Glomerular endothelial cell (primary cell): ENCODE measurements at places on chromosomes 7 and 10.
A peak's percentile ranks its signal among the peaks of the same experiment; 100 is the strongest.

- DNase-seq, result no peak
Observed at GRCh38 chr7:90173127-90173844, 19.0 kb downstream of the STEAP1 start.

GRCh38 chr7:132125096-132125495 is 451.2 kb downstream of the PLXNA4 start:
- DNase-seq, result no peak

DNA sequence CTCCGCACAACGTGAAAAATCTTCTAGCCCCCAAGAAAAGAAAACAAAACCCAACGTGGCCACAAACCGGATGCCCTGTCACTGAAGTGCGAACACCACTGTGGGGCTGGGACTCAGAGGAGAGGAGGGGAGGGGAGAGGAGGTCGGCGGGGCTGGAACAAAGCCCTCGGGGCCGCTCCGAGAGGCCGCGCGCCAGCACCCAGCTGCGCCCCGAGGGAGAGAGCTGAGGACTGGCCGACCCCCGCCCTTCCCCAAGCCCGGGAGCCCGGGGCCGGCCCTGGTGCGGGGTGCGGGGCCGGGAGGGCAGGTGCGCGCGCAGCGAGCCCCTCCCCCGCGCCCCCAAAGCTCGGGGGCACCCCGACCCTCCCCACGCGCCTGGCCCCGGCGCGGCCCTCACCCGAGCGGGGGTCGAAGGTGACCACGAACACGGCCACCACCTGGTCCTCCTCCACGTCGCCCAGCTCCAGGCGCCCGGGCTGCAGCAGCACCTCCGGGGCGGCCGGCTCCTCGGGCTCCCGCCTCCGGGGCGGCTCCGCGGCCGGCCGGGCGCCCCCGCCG is 398 bp downstream of the DENND11 start:
- no peak for DNase-seq

DNA sequence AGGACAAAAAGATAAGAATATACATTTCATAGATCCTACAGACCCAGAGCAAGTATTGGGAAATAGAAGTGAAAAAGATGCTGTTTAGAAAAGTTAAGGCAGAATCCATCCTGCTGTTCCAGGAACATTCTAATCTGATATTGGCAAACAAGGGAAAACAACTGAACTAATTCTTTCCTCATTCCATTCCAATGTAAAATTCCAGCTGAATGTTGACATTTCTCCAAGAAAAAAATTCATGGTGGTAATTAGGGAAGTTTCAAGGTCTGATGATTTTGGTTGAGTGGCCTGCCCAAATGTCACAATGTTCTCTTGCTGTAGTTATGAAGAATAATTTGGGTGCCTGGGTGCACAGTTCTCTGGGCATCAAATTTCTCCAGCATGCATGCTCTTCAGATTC is 15.2 kb downstream of the PIP start:
- no peak for DNase-seq

- DNase-seq, result no peak
Observed at GRCh38 chr7:148581624-148582023, 8.9 kb upstream of the C7orf33 start.

DNA sequence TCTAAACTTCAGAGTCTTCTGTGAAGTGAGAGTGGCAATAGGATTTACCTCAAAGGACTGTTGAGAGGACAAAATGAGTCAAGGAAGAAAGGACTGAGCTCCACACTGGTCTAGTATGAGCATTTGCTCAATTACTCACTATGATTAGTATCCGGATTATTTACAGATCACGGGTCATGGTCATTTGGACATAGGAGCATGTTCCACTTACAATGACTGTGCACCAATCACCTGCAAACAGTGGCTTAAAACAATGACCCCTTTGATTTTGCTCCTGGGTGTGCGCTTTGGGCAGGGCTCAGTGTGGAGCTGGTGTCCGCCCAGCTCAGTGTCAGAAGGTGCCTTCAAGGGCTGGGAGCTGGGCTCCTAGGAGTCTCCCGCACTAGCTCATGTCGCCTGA is 225.4 kb downstream of the TCERG1L start:
- DNase-seq, result no peak

- no peak for DNase-seq
Observed at GRCh38 chr7:71208881-71209280, 76.9 kb downstream of the GALNT17 start.

DNA sequence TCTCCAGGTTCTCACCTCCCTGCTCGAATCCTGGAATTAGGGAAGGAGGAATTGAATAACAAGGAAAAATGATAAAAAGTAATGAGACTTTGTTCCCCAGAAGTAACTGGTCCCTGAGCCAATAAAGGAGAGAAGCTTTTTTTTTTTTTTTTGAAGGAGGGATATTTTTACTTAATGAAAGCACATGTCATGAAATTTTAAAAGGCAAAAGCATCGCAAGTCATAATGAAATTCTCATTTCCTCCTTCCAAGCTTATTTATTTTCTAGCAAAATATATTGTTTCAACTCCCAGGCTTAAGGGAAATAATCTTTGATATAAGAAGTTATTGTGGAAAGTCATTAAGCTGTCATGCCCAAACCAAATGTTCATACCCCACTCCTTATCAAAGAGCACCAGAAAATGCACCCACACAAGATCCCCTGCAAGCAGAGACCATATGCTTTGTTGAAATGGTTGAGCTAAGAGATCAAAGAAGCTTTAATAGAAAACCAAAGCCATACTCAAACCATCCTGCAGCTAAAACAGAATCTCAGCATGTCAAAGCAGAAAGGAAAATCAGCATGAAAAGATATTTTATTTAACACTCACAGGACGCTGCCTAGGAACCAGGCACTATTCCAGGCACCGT is 16.7 kb upstream of the ABCC2 start:
- no peak for DNase-seq

DNA sequence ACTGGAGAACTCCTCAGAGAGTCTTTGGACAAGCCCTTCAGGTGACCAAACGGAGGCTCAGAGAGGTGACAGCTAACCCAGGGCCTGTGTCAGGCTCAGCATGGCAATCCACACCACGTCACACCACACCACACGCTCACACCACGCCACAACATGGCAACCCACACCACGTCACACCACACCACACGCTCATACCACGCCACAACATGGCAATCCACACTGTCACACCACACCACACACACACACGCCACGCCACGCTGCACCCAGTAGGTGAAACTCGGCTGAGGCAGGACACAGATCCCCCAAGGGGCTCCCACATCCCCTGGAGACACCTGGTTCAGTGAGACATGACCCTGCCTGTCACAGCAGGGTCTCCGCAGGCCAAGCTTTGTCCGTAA is 107.3 kb downstream of the PDGFA start:
- DNase-seq, result no peak

GRCh38 chr10:85597006-85597405 is 769.6 kb downstream of the GRID1 start:
- DNase-seq, result no peak

DNA sequence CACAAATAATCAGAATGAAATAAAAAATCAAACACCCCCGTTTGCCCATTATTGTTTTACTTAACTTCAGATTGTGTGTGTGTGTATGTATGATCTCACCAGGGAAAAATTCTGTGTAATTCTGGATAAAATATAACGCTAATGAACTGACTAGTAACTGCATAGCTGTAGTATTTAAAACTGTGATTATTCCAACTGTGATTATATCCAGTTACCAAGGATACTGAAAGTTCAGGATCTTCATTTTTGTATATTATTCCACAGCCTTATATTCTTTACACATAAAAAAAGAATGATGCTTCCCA is 2.9 kb downstream of the TWIST1 start:
- no peak for DNase-seq

- peak; percentile 29 for DNase-seq
Observed at GRCh38 chr7:29921404-29922010, 68.1 kb downstream of the SCRN1 start.

- no peak for DNase-seq
Observed at GRCh38 chr7:47307311-47307710, 274.6 kb downstream of the TNS3 start.

DNA sequence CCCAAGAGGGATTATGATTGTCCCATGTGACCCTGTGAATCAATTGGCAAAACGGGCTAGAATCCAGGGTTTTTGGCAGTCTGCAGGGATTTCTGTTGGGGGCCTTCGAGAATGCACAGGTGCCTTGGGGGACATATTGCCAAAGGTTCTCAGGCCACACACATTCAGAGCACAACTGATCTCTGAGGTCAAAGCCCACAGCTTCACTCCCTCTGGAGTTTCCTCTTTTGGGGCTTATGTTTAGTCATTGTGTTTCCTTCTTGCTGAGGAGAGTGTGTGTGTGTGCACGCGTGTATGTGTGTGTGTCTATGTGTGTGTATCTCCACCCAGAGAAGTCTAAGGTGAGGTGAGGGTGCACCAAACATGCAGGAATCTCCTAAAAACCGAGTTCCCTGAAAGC is 8.8 kb downstream of the PPIF start:
- DNase-seq, result no peak

DNA sequence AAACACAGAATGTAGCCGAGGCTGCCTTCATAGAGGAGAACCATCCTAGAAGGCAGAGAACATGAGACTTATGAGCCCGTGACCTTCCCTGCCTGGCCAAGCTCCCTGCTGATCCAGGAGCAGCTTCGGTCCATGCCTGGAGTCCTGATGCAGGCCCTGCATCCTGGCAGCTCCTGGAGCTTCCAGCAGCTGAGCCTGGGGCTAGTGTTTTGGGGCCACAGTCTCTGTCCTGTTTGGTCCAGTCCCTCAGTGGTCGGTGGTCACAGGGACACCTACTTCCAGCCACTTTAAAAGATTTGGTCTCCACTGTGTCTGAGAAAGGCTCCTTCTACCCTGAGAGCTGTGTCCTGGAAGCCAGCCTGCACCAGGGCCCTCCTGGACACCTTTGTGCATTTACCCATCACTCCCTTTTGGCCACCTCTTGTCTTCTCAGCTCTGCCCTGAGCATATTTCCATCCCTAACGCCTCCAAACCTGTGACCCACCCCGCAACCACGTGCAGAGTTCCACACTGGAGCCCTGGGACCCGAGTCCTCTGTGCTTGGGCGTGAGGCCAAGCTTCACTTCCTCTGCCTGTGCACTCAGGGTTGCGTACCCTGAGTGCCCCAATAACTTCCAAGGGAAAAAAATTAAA is 315.2 kb upstream of the ZNF32 start:
- no peak for DNase-seq
